ENCODE measurements at places on chromosomes 12 and 14.
A peak's percentile ranks its signal among the peaks of the same experiment; 100 is the strongest.

DNA sequence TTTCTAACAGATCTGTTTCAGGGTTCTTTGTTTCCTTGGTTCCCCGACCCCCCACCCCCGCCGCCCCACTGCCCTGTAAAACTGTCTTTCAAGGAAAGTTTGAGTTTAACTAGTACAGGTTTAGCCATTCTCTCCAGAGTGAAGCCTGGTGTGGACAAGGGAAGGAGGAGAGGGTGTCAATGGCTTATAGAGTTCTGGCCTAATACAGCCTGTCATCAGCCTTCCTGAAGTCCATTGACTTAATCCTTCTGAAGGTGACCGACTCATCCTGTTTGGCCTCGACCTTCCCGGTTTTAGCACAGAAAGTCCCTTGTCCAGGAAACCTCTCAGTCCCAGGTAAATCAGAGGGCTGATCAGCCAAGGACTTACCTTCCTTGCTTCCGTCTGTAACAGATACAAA, 11.0 kb upstream of the P2RX4 start:
- DNase-seq: no peak

GRCh38 chr12:124002021-124002644, 29.1 kb downstream of the ZNF664 start:
- DNase-seq: no peak

- DNase-seq: peak; percentile 56
These were observed 108.0 kb upstream of the MDM1 start for GRCh38 chr12:68440068-68440581.

DNA sequence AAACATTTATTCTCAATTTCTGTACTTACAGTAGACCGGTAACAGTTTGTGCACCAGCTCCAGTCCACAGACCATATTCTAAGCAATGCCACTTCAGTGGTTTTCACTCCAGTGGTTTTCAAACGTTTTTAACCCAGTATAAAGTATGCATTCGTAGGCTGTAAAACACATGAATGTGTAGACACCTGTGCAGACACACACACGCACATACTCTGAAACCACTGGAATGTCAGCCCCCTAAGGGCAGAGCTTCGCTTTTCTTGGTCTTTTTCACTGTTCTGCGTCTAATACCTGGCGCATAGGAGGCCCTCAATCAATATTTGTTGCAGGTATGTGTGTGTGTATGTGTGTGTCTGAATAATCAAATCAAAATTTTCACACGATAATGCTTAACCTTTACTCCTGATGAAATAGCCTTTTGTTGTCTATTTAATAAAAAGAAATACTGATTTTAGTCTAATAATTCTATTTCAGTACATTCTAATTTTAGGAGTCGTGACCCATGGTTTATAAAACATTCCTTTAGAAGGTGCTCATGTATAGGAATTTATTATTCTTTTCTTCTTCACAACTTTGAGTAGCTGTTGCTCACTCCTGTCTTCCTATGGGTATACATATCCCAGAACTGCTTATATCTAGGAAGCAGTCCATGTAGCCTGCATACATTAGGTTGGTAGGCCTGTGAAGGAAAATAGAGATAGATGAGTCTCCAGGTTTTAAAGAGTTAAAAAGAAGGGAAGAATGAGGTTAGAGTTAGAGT, 73.6 kb upstream of the REP15 start:
- no peak for DNase-seq

- DNase-seq: no peak
These were observed 52.7 kb downstream of the NKX2-1 start for GRCh38 chr14:36467332-36467731.

GRCh38 chr12:52657250-52657902, 5.4 kb upstream of the KRT2 start:
- no peak for DNase-seq

DNA sequence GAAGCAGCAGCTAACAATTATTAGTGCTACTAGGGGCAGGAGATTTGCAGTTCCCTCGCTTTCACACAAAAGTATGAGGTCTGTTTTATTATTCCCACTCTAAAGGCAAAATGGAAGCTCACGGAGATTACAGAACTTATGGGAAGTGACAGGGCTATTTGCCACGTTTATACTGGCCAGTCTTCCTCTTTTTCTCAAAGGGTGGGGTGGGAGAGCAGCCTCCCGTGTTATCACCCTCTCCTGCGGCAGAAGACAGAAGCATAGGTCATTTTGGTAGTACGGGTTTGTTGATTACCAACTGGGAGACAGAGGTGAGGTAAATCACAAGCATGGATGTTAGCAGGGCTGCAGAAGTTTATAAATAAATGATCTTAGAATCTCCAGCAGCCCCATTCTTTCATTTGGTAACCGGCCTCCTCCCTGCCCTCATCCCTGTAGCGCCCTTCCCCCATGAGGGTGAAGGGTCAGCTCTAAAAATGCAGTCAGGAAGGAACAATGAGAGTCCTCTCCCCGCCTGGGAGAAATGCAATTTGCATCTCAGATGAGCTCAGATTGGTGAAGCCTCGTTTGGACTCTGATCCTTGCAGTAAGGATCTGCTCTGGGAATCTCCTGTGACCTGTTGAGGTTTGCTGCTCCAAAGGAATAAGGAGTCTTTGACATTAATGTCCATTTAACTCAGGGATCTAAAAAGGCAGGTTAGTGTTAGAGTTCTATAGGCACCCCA, 44.7 kb upstream of the SINHCAF start:
- DNase-seq: peak; percentile 30

GRCh38 chr14:50578433-50578832, 18.5 kb downstream of the ATL1 start:
- no peak for DNase-seq

DNA sequence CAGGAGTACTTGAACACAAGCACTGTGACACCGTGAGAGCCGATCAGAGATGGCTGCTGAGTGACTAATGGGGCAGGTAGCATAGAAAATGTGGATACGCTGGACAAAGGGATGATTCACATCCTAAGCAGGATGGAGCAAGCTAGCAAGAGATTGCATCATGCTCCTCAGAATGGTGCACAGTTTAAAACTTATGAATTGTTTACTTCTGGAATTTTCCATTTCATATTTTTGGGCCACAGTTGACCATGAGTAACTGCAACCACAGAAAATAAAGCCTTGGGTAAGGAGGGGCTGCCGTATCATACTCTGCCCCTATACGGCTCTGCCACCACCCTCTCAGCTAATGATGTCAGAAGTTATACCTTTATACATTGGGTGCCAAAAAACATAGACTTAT, 23.3 kb upstream of the MARK3 start:
- DNase-seq: peak; percentile 80

GRCh38 chr12:64733857-64734256, 25.3 kb downstream of the GNS start:
- peak; percentile 59 for DNase-seq

DNA sequence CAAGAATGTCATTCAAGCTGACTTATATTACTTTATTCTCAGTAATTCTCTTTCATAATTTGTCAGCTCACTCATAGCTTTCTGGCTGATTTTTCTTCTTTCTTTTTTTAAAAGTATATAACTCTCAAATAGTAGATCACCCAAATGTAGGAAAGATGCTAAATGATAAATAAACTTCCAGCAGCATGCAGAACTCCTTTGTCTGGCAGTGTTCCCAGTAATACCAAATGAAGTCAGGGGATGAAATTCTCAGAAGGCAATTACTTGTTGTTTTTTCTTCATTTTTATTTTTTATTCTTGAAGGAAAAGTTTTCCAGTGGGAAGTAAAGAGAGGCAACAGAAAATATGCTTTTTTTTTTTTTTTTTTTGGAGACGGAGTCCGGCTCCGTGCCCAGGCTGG, 133.3 kb upstream of the SLCO1C1 start:
- no peak for DNase-seq

DNA sequence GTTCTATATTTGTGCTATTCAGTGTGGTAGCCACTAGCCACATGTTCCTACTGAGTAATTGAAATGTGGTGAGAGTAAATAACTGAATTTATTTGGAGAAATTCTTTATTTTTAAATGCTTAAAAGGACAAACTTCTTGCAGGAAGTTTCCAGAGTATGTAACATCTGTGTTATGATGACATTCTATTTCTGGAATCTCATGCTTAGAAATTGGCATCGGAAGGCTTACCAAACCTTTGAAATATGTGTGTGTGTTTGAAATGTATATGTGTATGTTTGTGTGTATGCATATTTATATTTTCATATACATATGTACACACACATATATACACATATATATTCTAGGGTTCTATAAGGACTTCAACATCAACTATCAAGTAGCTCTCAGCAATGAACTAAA, 12.4 kb upstream of the WSCD2 start:
- DNase-seq: no peak

GRCh38 chr14:95442016-95442632, 74.3 kb downstream of the SYNE3 start:
- no peak for DNase-seq

- DNase-seq: no peak
These were observed 51.9 kb upstream of the ATF7IP start for GRCh38 chr12:14313379-14314138.

- no peak for DNase-seq
These were observed 11.0 kb downstream of the BDKRB2 start for GRCh38 chr14:96215452-96216244.

- no peak for DNase-seq
These were observed 89.3 kb downstream of the KCNC2 start for GRCh38 chr12:75120311-75120711.

Data from epithelial cell of proximal tubule (primary cell).